Adrenal gland (tissue), 19 donors: ENCODE measurements at places on chromosomes 2 and 18. TPM values are rescaled to one million over a fixed set of nuclear protein-coding genes. Genes with fewer than 3 reads are reported as not detected.

The TTR gene
- total RNA-seq = 0.25 TPM

The EMX1 gene
- total RNA-seq = not detected

The VIT gene
- total RNA-seq = 0.35 TPM

The ARHGEF33 gene
- 0.52 TPM for total RNA-seq

The POU3F3 gene
- total RNA-seq = not detected
